ENCODE measurements at places on chromosomes 4 and X.
A peak's percentile ranks its signal among the peaks of the same experiment; 100 is the strongest.

- no peaks in the 10 kb centered on the region for H3K27me3 ChIP-seq
- H3K27ac ChIP-seq: no peak overlapping the region
- no peaks in the 10 kb centered on the region for H3K36me3 ChIP-seq
Measured at GRCh38 chrX:97398030-97398551, 514.4 kb downstream of the RPA4 start.

DNA sequence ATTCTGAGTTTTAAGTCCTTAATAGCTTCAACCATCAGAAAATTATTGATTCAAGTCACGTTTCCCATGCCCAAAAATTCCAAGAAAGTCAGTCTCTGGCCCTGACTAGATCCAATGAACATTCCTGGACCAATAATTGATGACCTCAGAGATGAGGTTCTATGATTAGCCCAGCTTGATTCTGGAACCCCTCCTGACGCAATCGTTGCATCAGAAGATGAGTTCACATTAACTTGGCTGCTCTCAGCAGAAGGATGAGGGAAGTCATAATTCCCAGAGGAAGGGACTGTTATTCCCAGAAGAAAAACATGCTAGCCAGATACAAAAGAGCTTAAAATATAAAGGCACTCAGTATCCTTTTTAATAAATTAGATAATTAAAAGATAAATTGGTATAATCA, 34.3 kb upstream of the CPEB2 start:
- no peaks in the 10 kb centered on the region for H3K36me3 ChIP-seq
- no peaks in the 10 kb centered on the region for H3K4me1 ChIP-seq
- no peak for DNase-seq
- H3K27ac ChIP-seq: no peak overlapping the region
- no peak overlapping the region for H3K4me3 ChIP-seq

DNA sequence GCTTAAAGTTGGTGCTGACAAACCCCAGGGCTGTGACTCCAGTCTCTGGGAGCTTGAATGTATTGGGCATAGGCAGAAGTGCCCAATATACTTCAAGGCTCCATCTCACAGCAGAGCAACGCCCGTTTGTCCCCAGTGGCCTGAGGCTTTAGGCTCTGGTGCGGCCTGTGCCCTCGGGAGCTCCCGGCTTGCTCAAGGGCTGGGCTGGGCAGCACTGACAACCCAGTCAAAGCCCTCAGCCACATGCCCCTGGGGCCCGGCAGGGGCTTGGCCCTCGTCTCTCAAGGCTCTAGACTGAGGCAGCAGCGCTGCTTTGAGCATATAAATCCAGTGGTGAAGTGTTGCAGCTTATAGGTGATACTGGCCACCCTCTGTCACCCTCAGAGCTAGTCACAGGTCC, 203.7 kb downstream of the AFAP1 start:
- no peaks in the 10 kb centered on the region for H3K36me3 ChIP-seq
- peaks cover 28% of the 10 kb centered on the region for H3K27me3 ChIP-seq
- no peak overlapping the region for H3K27ac ChIP-seq
- no peak for DNase-seq

GRCh38 chr4:117481742-117482141, 396.4 kb upstream of the TRAM1L1 start:
- H3K4me3 ChIP-seq: no peak overlapping the region
- peaks cover 16% of the 10 kb centered on the region for H3K4me1 ChIP-seq
- H3K36me3 ChIP-seq: no peaks in the 10 kb centered on the region
- DNase-seq: no peak
- H3K27me3 ChIP-seq: peaks cover 3% of the 10 kb centered on the region

GRCh38 chr4:145307120-145307519, 126.7 kb upstream of the OTUD4 start:
- no peak overlapping the region for H3K4me3 ChIP-seq
- H3K27ac ChIP-seq: no peak overlapping the region
- H3K4me1 ChIP-seq: no peaks in the 10 kb centered on the region
- H3K36me3 ChIP-seq: no peaks in the 10 kb centered on the region

- no peaks in the 10 kb centered on the region for H3K4me1 ChIP-seq
- DNase-seq: no peak
- no peak overlapping the region for H3K4me3 ChIP-seq
Measured at GRCh38 chr4:54384563-54384962, 155.5 kb downstream of the PDGFRA start.

GRCh38 chrX:72046447-72046846, 85.3 kb downstream of the RTL5 start:
- no peak for DNase-seq
- H3K27me3 ChIP-seq: no peaks in the 10 kb centered on the region
- peaks cover 18% of the 10 kb centered on the region for H3K4me1 ChIP-seq
- no peak overlapping the region for H3K27ac ChIP-seq

- H3K36me3 ChIP-seq: peaks cover 5% of the 10 kb centered on the region
- no peak for DNase-seq
Measured at GRCh38 chr4:2572076-2572475, 35.6 kb downstream of the FAM193A start.

GRCh38 chr4:184420881-184421416, 53.4 kb downstream of the IRF2 start:
- H3K4me1 ChIP-seq: peaks cover 15% of the 10 kb centered on the region
- no peak overlapping the region for H3K27ac ChIP-seq
- no peak for DNase-seq
- H3K27me3 ChIP-seq: no peaks in the 10 kb centered on the region

GRCh38 chrX:130171446-130172126, at the start of gene RAB33A:
Gene RAB33A (plus strand): TSS chrX:130171962. CDS start chrX:130172063, 101 bp downstream.
- H3K36me3 ChIP-seq: no peaks in the 10 kb centered on the region
- peak within 1 kb of the TSS; percentile 77 for H3K4me3 ChIP-seq
- H3K27ac ChIP-seq: peak within 1 kb of the TSS; percentile 92
- peak; percentile 84 for DNase-seq

GRCh38 chrX:18714910-18715309, 7.5 kb downstream of the PPEF1 start:
- no peak overlapping the region for H3K27ac ChIP-seq
- no peaks in the 10 kb centered on the region for H3K36me3 ChIP-seq
- DNase-seq: no peak
- H3K27me3 ChIP-seq: peaks cover 2% of the 10 kb centered on the region
- no peaks in the 10 kb centered on the region for H3K4me1 ChIP-seq

DNA sequence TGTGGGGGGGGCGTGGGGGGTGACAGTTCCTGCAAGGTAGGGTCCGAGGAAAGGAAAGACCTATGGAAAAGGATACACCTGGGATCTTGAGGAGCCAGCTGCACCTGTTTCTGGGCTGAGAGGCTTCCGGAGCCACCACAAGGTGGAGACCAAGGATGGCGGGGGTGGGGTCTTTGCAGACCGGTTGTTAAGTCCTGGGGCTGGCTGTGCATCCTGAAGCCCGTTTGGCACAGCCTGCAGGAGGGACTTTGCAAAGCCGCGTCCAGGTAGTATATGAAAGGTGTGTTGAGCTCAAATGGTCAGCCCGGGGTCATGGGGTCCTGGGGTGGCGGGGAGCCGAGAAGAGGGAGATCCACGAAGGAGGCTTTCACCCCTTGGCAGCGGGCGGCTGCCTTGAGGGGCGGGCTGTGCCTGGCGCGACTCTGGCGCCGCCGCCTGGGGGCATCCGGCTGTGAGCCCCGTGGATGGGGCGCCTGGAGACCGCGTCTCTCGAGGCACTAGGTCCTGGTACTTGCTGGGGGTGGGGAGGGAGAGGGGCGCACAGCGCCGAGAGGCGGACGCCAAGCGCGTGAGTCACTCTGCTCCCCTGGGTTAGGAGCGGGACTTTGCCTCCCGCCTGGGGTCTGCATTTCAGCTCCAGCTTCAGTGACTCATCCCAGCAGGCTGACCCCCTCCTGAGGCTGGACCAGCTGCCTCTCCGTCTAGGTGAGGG, 58.2 kb upstream of the DYNLT3 start:
- H3K27ac ChIP-seq: peak overlapping the region; percentile 68
- peaks cover 19% of the 10 kb centered on the region for H3K4me1 ChIP-seq
- H3K4me3 ChIP-seq: peak overlapping the region; percentile 65
- no peaks in the 10 kb centered on the region for H3K27me3 ChIP-seq

- DNase-seq: no peak
- H3K4me3 ChIP-seq: no peak overlapping the region
- no peaks in the 10 kb centered on the region for H3K36me3 ChIP-seq
- peaks cover 29% of the 10 kb centered on the region for H3K27me3 ChIP-seq
Measured at GRCh38 chr4:185479507-185479971, 8.0 kb upstream of the CCDC110 start.

- peaks cover 15% of the 10 kb centered on the region for H3K27me3 ChIP-seq
- H3K4me3 ChIP-seq: no peak overlapping the region
- H3K4me1 ChIP-seq: no peaks in the 10 kb centered on the region
- no peak for DNase-seq
Measured at GRCh38 chr4:77471821-77472495, 133.7 kb upstream of the CXCL13 start.

DNA sequence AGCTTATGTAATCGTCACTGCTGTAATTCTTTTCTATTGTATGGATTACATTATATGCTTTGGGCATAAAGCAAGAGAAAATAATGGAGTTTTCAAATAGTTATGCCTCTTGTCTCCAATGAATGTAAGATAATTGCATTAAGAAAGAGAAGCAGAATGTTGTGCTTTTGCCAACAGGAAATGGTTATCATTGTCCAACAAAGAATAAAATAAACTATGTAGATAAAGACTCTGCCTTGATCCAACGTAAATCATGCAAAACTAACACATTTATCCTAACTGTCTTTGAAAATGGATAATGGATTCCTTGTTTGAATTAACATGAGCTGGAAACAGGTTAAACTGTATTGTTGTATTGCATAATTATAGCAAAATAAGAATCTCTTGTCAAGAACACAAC, 1709.0 kb downstream of the PCDH7 start:
- peaks cover 4% of the 10 kb centered on the region for H3K4me1 ChIP-seq
- H3K27me3 ChIP-seq: no peaks in the 10 kb centered on the region
- no peak overlapping the region for H3K4me3 ChIP-seq
- no peak overlapping the region for H3K27ac ChIP-seq
- no peaks in the 10 kb centered on the region for H3K36me3 ChIP-seq
- no peak for DNase-seq

DNA sequence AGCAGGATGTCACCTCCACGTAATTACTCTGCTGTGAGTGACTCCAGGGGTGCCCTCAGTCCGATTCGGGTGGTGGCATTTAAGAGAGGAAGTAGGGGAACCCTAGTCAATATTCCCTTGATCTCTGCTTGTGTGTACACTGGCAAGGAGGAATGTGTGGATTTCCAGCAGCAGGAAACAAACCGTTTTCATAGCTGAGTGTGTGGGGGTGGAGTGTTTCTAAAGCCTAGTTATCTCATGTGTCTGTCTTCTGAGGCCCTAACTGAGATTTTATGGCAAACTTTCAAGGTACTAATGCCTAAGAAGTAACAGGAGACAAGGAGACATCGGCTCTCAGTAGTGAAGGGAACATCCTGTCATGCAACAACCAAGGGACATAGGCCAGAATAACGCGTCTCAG, 6.6 kb upstream of the CLDN24 start:
- no peak overlapping the region for H3K27ac ChIP-seq
- no peak overlapping the region for H3K4me3 ChIP-seq
- peaks cover 4% of the 10 kb centered on the region for H3K4me1 ChIP-seq
- no peak for DNase-seq
- peaks cover 9% of the 10 kb centered on the region for H3K36me3 ChIP-seq

- H3K27ac ChIP-seq: no peak overlapping the region
- H3K36me3 ChIP-seq: no peaks in the 10 kb centered on the region
- H3K4me3 ChIP-seq: no peak overlapping the region
- no peaks in the 10 kb centered on the region for H3K27me3 ChIP-seq
Measured at GRCh38 chr4:79209822-79210635, 115.8 kb downstream of the NAA11 start.

DNA sequence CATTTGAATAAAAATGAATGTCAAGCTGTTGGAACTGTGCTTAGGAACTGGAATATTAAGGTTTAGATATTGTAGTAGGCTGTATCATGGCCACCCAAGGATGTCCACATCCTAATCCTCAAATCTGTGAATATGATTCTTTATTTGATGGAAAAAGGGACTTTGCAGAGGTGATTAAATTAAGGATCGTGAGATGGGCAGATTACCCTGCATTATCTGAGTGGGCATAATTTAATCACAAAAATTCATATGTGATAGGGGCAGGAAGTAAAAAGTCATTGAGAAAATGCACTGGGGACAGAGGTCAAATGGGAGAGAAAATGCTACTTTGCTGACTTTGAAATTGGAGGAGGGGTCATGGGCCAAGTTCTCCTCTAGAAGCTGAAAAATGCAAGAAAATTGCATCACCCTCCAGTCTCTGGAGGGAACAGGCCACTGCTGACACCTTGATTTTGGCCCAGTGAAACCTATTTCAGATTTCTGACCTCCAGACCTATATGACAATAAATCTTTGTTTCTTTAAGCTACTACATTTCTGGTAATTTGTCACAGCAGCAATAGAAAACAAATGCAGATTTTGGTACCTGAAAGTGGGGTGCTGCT, 521.4 kb downstream of the PCDH7 start:
- peaks cover 7% of the 10 kb centered on the region for H3K36me3 ChIP-seq
- H3K4me1 ChIP-seq: peaks cover 42% of the 10 kb centered on the region
- no peak for DNase-seq
- no peak overlapping the region for H3K4me3 ChIP-seq
- H3K27me3 ChIP-seq: no peaks in the 10 kb centered on the region

- peaks cover 5% of the 10 kb centered on the region for H3K36me3 ChIP-seq
- H3K4me1 ChIP-seq: peaks cover 19% of the 10 kb centered on the region
- no peak overlapping the region for H3K27ac ChIP-seq
- H3K27me3 ChIP-seq: no peaks in the 10 kb centered on the region
- no peak for DNase-seq
- no peak overlapping the region for H3K4me3 ChIP-seq
Measured at GRCh38 chr4:24846716-24847115, 51.3 kb downstream of the SOD3 start.

- H3K4me1 ChIP-seq: no peaks in the 10 kb centered on the region
- no peak overlapping the region for H3K4me3 ChIP-seq
- H3K36me3 ChIP-seq: no peaks in the 10 kb centered on the region
- DNase-seq: no peak
Measured at GRCh38 chrX:96791559-96791958, 92.1 kb upstream of the RPA4 start.

DNA sequence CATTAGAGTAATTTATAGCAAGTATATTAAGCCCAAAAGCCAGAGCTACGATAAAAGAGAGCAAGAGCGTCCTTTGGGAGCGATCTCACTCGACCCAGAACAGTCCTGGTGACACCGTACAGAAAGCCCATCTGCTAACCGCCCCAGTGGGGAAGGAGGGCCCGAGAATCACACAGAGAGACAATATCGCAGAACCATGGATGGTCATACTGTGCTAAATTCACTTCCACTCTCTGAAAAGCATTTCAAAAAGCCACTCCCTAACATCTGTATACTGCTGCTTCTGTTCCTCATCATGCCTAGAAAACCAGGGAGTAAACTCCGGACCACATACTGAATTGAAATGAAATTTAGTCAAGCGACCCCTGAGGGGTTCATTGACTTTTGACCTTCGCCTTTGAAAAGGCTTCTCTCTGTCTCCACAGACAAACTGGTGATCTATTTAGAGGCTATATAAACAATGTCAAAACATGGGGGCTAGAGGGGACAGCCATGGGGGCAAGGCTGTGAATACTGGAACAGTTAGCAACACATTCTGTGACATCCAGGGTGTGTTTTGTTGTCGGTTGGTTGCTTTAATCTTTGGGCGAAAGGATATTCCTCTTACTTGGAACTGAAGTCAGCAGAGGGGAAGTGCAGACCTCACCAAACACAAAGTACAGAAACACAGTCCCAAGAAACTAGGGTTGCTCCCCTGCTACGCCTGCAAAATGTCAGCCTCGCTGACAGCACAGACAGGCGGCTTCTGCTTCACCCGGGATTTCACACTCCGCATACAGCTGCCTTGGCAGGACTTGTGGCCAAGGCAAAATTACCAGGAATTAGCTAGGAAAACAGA, 129.0 kb upstream of the RASGEF1B start:
- H3K27ac ChIP-seq: no peak overlapping the region
- no peak overlapping the region for H3K4me3 ChIP-seq
- peaks cover 12% of the 10 kb centered on the region for H3K27me3 ChIP-seq
